ENCODE measurements at places on chromosomes 12 and 14. TPM values are rescaled to one million over a fixed set of nuclear protein-coding genes. Genes with fewer than 3 reads are reported as not detected.

Gene ABCC9
- total RNA-seq: 0.19 TPM

Gene CEBPE
- not detected for total RNA-seq

Gene KRT79
- total RNA-seq: 0.28 TPM

Gene NGB
- not detected for total RNA-seq

Gene CCDC38
- not detected for total RNA-seq

Gene DAO
- total RNA-seq: not detected

Gene NELL2
- total RNA-seq: not detected

Gene IFI27
- total RNA-seq: 168 TPM

Measured in endothelial cell of coronary artery (primary cell).